Right lobe of liver (tissue), 6 donors: ENCODE measurements at places on chromosomes 1 and 21. TPM values are rescaled to one million over a fixed set of nuclear protein-coding genes. Genes with fewer than 3 reads are reported as not detected.

GRCh38 chr1:27348861-27349783, 7.3 kb downstream of the SYTL1 start:
- H3K36me3 ChIP-seq, result no peaks in the 10 kb centered on the region
- H3K4me1 ChIP-seq, result no peaks in the 10 kb centered on the region
- DNase-seq, result no peak
- no peak overlapping the region for H3K27ac ChIP-seq
- no peaks in the 10 kb centered on the region for H3K27me3 ChIP-seq

Gene CHRM3
- 2.1 TPM for total RNA-seq

Gene PTPN7
- 1.5 TPM for total RNA-seq

Gene MAN1A2
- total RNA-seq, result 24.6 TPM

- H3K27me3 ChIP-seq, result no peaks in the 10 kb centered on the region
- H3K36me3 ChIP-seq, result no peaks in the 10 kb centered on the region
- H3K4me1 ChIP-seq, result peaks cover 12% of the 10 kb centered on the region
Measured at GRCh38 chr1:37323486-37324377, 150.6 kb upstream of the ZC3H12A start.

GRCh38 chr1:55051621-55052020, 12.3 kb downstream of the PCSK9 start:
- H3K36me3 ChIP-seq, result peaks cover 18% of the 10 kb centered on the region
- H3K4me1 ChIP-seq, result peaks cover 84% of the 10 kb centered on the region
- DNase-seq, result peak; percentile 43
- H3K27ac ChIP-seq, result peak overlapping the region; percentile 86
- no peaks in the 10 kb centered on the region for H3K27me3 ChIP-seq
- H3K4me3 ChIP-seq, result no peak overlapping the region

Gene RASAL2
- total RNA-seq, result 5.6 TPM
